ENCODE measurements at places on chromosomes 1 and 21.

GRCh38 chr1:56508523-56508983 is 70.8 kb downstream of the PLPP3 start:
- peak; percentile 16 for DNase-seq

- DNase-seq, result peak; percentile 19
Observed at GRCh38 chr1:204081164-204081790, 8.4 kb downstream of the SOX13 start.

GRCh38 chr21:35599164-35599563 is 461.2 kb downstream of the SETD4 start:
- DNase-seq, result no peak

GRCh38 chr1:212166644-212167043 is 118.6 kb upstream of the PPP2R5A start:
- no peak for DNase-seq

- no peak for DNase-seq
Observed at GRCh38 chr1:234914606-234915290, 213.9 kb downstream of the TOMM20 start.

DNA sequence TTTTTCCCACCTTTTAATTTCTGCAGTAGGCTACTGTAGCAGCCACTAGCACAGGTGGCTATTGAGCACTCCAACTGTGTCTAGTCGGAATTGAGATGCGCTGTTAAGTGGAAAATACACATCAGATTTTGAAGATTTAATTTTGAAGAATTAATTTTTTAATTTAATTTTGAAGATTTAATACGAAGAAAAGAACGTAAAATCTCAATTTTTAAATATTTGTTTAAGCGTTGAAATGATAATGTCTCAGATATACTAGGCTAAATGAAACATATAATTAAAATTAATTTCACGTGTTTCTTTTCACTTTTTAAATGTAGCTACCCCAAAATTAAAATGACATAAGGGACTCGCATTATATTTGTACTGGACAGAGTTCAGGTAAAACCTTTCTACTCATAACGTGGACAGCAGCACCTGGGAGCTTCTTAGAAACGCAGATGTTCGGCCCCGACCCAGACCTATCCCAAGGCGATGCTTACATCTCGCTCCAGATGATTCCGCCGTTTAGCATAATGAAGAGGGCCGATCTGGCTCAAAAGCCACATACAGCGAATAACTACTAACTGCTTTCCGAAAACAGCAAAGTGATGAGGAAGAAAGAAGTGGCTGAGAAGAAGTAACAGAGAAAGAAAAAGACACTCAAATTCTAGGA is 717 bp downstream of the CRYZL1 start:
- peak; percentile 36 for DNase-seq

- no peak for DNase-seq
Observed at GRCh38 chr1:59928996-59929395, 2.4 kb upstream of the CYP2J2 start.

DNA sequence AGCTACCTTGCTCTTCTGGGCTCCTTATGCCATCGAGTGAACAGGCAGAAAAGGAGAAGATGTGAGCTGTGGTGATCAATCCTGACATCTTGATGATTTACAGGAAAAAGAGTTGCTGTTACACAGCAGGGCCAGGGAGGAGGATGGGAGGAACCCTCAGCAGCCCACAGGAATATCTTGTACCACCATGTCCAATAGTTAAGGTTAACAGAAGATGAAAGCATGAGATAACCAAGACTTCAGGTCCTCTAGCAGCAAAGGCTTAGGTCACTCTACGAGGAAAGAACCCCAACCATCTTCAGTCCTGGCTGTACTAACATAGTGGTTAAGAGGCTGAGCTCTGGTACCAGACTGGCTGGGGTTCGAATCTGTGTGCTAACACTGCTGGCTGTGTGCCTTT is 12.1 kb upstream of the SELENBP1 start:
- DNase-seq, result no peak

DNA sequence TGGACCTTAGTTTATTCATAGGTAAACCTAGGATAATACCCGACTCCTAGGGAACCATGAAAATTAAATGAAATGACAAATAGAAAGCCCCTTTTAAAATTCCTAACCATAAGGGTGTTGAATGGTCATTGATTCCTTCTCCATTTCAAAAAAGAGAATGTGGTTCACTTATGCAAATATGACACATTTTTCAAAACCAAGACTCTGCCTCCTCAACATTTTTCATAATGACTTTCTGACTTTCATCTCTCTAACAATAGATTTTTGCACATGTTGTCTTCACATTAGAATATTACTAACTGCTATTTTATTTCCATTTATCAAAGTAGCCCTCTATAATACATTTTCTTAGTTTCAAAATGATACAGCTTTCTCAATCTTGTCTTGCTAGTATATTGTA is 169.1 kb downstream of the NTNG1 start:
- no peak for DNase-seq

GRCh38 chr1:233299450-233299849 is 3.9 kb upstream of the PCNX2 start:
- no peak for DNase-seq

- no peak for DNase-seq
Observed at GRCh38 chr1:3000671-3001470, 20.4 kb upstream of the ACTRT2 start.

- DNase-seq, result no peak
Observed at GRCh38 chr1:228402641-228403025, 4.0 kb downstream of the TRIM11 start.

- peak; percentile 12 for DNase-seq
Observed at GRCh38 chr1:84996846-84997666, at the start of gene MCOLN2. MCOLN2 (minus strand) TSS chr1:84997113; CDS start chr1:84996872, 241 bp downstream.

DNA sequence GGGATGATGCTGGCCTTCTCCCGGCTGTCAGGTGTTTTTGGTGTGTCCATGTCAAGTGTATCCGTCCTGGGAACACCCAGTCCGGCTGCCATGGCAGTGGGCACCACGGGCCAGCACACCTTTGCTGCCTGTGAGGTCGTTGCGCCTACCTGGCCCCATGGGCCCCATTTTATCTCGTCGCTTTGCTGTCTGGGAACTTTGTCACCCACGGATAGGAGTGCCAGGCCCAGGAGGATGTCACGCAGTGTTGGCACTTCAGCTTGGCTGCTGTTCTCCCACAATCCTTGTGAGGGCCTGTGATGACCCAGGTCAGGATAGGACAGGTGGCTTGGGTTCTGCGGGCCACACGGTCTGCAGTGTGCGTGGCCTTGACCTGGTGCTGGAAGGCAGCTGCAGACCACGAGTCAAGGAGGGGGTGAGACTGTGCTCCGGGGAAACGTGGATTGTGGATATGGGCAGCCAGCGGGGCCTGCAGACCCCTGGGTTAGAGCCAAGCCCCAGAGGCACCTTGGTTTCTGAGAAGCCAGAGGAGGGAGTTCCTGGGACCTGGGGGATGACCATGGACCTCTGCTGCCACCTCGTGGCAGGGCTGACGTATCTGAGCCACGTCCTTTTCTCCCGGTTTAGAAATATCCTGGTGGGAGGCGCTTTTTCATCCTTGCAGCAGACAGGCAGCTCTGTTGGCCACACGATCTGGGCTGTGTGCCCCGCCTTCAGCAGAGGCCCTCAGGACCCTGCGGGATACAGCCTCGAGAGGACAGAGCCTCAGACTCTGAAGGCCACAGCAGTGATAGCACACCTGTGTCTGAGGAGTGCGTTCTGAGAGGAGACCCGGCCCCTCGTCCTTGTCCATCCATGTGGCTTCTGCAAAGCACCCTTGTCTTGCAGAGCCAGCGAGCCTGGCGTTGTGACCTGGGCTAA is 161.1 kb upstream of the COL6A1 start:
- DNase-seq, result peak; percentile 95
